ENCODE measurements at places on chromosomes 13 and 19.
A peak's percentile ranks its signal among the peaks of the same experiment; 100 is the strongest.

GRCh38 chr19:18759304-18759994, 31.7 kb downstream of the COMP start:
- DNase-seq = no peak

GRCh38 chr13:72165276-72165675, 298.3 kb upstream of the DACH1 start:
- DNase-seq = no peak

DNA sequence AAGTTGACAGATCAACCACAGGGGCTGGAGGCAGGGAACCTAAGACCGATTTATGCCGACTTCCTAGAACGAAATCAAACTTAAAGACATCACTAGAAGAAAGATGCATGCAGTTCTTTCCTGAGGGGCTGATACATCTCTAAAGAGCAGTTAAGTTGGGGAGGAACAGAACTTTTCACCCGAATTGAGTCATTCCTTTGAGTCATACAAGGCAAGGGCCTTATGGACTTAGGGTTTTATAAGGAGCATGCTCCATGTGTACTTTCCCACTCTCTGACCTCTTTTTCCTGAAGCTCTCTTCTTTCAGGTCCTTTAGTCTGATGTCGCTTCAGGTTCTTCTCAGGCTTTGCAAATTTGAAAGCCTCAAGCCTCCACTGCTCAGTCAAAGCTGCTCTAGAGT, 7.9 kb upstream of the FBXL3 start:
- no peak for DNase-seq

DNA sequence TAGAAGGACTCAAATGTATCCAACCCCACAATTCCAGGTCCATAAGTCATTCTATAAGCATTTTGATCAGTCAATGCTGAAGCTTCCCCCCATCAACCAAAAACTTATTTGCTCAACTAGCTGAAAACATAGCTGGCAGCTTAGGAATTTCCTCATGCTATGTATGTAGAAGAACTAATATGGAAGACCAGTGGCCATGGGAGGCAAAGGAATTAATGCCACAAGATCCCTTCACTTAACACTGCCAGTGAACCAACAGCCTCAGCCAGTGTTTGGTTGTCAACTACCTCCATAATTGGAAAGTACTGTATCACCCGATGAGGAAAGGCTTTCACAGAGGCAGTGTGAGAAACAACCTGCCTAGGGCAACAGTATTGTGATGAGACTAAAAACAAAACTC, 105.4 kb downstream of the ZNF429 start:
- DNase-seq = no peak

- DNase-seq = no peak
Measured at GRCh38 chr19:48348045-48348444, 15.7 kb downstream of the TMEM143 start.

- DNase-seq = no peak
Measured at GRCh38 chr13:106490569-106491321, 44.7 kb downstream of the EFNB2 start.

DNA sequence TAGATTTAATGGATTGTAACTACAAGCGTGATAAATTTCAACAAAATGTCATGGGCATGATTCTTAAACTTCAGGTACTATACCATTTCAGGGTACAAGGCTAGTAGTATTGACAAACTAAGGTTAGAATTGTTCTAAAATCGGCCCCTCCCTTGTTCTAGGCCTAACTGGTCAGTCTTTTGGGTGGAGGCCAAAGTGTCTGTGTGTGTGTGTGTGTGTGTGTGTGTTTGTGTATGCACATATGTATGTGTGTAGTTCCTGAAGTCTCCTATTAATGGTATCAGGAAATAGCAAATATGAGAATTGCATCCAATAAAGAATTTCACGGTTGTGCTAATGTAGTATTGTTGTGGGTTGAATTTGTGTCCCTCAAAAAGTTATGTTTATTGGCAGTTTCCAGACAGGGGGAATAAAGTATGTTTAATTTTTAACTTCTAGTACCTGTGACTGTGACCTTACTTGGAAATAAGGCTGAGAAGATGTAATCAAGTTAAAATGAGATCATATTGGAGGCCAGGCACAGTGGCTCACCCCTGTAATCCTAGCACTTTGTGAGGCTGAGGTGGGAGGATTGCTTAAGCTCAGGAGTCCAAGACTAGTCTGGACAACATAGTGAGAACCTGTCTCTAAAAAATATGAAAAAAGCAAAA, 119.2 kb downstream of the KLF5 start:
- no peak for DNase-seq

DNA sequence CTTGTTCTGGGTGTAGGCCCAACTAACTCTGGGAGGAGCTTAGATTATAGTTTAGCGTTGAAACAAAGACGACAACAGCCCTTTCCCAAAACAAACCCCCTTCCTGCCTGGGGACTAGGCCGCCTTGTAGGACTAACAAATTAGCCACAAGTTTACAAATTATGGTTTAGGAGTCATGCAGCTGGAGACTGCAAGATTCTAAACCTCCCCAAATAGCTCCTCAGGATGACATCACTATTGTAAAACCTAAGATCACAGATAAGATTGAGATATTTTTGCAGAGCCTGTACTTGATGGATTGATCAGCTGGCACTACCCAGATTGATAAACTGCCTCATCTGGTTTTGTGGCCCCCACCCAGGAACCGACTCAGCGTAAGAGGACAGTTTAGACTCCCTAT, 2.3 kb upstream of the SLC25A15 start:
- DNase-seq = no peak

DNA sequence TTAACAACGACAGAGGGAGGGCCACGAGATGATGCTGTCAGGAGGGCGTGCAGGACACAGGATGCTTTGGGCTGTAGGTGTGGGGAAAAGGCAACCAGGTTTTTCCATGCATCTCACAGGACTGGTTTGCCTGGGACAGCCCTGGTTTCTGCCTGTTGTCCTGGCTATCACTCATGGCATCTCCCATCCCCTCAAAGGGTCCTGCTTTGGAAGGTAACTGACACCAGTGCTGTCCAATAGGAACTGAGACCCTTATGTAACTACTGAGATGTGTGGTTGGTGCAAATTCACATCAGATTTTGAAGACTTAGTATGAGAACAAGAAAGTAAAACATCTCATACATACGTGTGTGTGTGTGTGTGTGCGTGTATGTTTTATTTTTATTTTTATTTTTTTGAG, 144.2 kb downstream of the URI1 start:
- DNase-seq = no peak

- DNase-seq = no peak
Measured at GRCh38 chr13:43159026-43159461, 135.7 kb downstream of the DNAJC15 start.

GRCh38 chr13:46866150-46866549, 30.7 kb downstream of the HTR2A start:
- DNase-seq = no peak

- no peak for DNase-seq
Measured at GRCh38 chr19:35522745-35523327, 5.3 kb downstream of the SBSN start.

DNA sequence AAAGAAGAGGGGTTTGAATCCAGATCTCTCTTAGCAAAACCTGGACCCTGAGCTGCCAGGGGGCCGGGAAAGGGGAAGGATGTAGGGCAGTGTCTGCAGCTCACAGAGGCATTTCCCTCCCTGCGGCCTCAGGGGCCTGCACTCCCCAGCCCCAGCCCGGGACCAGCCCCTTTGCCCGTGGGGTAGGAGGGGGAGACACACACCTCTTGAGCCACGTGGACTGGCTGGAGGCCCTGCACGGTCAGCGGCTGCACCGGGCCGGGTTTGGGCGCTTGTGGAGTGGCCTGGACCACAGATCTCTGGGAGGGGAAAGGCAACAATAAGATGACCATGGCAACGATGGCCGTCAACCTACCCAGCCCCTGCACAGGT, 26.9 kb downstream of the RFX1 start:
- no peak for DNase-seq

DNA sequence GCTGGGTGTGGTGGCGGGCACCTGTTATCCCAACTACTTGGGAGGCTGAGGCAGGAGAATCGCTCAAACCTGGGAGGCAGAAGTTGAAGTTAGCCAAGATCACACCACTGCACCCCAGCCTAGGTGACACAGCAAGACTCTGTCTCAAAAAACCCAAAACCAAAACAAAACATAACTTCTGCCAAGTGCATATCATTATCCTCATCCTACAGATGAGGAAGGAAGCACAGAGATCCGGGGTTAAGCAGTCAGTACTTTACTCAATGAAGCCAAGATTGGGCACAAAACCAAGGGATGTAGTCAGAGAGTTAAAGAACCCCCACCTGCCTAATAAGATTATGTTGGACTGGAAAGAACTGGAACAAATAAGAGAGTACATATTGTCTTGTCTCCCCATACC, 5.5 kb upstream of the TMTC4 start:
- no peak for DNase-seq

DNA sequence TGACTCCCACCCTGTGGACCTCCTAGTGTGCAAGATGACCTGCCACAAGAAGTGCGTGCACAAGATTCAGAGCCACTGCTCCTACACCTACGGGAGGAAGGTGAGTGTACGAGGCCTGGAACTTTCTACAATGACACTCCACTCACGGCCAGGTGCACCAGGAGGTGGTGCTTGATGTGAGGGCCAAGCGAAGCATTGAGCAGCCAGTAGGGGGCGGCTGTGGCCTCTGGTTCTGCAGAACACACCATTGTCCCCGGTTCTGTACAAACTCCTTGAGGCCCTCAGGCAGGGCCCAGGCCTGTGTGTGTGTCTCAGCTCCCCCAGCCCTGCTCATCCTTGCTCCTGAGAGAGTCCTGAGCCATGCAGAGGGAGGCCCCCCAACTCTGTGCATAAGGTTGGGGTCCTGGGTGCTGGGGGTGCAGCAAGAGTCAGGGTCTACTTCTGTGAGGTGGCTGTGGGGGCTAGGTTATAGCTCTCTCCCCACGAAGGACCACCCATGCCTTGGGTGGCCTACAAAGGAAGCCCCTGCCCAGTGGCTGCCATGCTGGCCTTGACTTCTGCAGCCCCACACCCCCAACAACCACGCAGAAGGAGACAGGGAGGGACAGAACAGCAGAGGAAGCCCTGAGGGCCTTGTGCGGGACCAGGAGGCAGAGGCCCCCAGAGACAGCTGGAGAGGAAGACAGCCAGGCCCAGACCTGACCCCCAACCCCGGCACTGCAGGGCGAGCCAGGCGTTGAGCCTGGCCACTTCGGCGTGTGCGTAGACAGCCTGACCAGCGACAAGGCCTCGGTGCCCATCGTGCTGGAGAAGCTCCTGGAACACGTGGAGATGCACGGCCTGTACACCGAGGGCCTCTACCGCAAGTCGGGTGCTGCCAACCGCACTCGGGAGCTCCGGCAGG, 9.7 kb upstream of the USE1 start:
- DNase-seq = no peak

DNA sequence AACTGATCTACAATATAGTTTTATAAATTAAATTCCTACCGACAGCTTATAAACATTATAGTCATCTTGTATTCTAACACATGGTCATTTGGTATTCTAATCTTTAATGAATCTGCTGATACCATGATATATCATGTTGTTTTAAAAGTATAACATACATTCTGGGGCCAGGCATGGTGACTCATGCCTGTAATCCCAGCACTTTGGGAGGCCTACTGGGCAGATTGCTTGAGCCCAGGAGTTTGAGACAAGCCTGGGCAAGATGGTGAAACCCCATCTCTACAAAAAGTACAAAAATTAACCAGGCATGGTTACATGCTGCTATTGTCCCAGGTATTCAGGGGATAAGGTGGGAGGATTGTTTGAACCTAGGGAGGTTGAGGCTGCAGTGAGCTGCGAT, 3.1 kb downstream of the ZNF383 start:
- DNase-seq = no peak

DNA sequence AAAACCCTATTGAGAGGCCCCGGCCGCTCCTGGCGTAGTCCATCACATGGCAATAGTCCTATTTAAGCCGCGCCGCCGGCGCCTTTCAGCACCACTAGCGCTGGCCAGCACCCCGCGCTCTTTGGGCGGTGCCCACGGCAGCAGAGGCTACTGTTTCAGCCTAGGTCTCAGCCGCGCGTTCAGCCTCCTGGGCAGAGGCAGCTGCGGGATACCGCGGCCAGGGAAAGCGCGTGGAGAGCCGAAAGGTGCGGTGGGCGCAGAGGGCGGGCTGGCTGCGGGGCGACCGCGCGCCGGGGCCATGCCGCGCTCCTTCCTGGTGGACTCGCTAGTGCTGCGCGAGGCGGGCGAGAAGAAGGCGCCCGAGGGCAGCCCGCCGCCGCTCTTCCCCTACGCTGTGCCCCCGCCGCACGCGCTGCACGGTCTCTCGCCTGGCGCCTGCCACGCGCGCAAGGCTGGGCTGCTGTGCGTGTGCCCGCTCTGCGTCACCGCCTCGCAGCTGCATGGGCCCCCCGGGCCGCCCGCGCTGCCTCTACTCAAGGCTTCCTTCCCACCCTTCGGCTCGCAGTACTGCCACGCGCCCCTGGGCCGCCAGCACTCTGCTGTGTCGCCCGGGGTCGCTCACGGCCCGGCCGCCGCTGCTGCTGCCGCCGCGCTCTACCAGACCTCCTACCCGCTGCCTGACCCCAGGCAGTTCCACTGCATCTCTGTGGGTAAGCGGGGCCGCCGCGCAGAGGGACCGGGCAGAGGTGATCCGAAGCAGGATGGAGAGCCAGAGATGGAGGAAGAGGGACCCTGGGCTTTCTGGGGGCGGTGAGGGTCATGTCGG, at the start of gene GSX1:
GSX1 (plus strand) TSS at position 91 of the 826 bp plus-strand sequence; CDS start at position 299, 208 bp downstream.
- DNase-seq = peak; percentile 9

- no peak for DNase-seq
Measured at GRCh38 chr19:44611812-44612295, 1.5 kb upstream of the IGSF23 start.

DNA sequence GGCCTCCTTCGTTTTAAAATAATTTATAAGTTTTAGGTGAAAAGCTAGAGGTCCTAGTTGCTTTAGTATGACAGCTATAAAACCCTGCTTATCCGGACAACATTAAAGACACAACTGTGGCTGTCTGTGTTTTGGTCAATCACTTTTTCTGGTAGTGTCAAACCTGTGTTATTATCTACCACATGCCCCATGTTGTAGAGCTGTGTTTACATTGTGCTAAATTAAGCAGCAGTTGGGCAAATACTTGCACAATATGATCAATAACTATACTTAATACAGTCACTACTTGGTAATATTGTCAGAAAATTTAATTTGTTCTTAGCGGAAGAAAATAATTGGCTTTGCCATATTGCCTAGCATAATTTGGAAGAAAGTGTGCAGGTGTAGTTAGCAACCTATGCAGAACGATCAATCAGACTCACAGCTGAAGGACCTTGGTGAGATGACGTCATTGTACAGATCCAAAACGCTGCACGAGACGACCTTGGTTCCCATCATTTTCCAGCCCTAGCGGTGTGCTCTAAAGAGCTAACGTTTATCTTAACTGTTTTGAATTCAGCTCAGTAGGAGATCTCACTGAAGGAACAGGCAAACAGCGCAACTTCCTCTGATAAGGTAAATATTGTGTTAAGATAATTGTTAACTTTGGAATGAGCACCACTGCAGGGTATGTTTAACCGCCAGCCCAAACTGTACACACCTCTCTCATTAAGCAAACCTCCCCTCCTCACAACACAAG, 476.6 kb downstream of the IRS2 start:
- no peak for DNase-seq
